ENCODE measurements at places on chromosomes 6 and 20.
A peak's percentile ranks its signal among the peaks of the same experiment; 100 is the strongest.

- DNase-seq, result no peak
Observed at GRCh38 chr6:33992191-33992590, 153.7 kb downstream of the GRM4 start.

GRCh38 chr6:127076466-127076865, 42.0 kb upstream of the RSPO3 start:
- no peak for DNase-seq

- DNase-seq, result no peak
Observed at GRCh38 chr6:29757282-29757681, 34.0 kb downstream of the HLA-F start.

GRCh38 chr20:44070139-44070900, 116.7 kb downstream of the JPH2 start:
- DNase-seq, result peak; percentile 18
